AG09309 (cell line): ENCODE measurements at places on chromosomes 11 and 22.
A peak's percentile ranks its signal among the peaks of the same experiment; 100 is the strongest.

- DNase-seq = no peak
These were observed 52.3 kb downstream of the SHISAL1 start for GRCh38 chr22:44260216-44261035.

GRCh38 chr11:2473361-2474058 is 28.7 kb downstream of the KCNQ1 start:
- DNase-seq = no peak

DNA sequence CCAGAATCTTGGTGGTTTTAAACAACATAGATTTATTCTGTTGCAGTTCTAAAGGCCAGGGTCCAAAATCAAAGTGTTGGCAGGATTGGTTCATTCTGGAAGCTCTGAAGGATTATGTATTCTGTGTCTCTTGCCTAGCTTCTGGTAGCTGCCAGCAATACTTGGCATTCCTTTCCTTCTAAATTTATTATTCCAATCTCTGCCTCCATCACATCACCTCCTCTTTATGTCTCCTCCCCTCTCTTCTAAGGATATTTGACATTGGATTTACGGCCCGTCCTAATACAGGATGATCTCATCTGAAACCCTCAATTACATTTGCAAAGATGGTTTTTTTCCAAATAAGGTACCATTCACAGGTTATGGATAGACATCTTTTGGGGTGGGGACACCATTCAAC is 186.5 kb downstream of the SBF2 start:
- DNase-seq = no peak

- DNase-seq = peak; percentile 59
These were observed 6.9 kb downstream of the DPAGT1 start for GRCh38 chr11:119094816-119095065.

DNA sequence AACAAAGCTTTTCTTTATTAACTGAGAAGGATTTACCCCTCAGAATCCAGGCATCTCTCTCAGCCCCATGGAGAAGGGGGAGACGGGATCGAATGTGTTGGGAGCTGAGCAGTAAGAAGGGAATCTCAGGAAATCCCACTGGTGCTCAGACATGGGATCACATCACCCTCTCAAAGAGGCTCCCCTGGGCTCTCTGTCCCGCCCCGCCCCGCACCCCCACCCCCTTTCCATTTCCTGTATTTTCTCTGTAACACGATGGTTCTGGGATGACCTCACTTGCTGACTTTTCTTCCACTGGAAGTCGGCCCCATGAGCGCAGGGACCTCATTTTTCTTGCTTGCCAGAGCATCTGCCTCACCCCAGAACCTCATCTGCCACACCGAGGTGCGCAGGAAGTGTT is 100.0 kb downstream of the RPS6KA4 start:
- DNase-seq = no peak

DNA sequence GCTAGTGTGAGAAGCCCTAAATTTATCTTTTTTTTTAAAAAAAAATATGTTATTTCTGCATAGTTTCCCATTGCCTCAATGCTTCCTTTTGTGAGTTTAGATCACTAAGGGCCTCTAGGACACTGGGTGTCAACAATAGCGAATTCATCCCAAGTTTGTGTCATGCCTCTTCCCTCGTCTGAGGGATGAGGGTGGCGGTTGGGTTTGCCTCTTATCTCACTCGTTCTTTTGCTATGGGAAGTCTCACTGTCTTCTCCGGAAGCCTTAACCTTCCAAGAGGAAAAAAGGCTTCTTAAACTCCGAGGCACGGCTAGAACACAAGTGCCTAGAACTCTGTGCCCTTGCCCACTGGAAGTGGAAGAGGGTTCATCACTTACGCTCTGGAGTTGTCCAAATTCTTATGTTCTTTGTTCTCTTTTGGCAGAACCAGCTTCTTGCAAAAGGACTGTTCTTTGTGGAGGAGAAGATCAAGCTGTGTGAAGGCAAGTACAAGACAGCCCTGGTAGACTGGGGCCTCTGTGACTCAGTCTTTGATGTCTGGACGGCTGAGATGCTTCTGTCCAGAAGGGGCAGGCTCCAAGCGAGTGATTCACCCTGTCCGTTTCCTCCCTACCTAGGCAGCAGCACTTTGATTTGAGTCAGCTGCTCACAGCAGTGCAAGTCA is 78.5 kb downstream of the TRAF6 start:
- DNase-seq = peak; percentile 88

DNA sequence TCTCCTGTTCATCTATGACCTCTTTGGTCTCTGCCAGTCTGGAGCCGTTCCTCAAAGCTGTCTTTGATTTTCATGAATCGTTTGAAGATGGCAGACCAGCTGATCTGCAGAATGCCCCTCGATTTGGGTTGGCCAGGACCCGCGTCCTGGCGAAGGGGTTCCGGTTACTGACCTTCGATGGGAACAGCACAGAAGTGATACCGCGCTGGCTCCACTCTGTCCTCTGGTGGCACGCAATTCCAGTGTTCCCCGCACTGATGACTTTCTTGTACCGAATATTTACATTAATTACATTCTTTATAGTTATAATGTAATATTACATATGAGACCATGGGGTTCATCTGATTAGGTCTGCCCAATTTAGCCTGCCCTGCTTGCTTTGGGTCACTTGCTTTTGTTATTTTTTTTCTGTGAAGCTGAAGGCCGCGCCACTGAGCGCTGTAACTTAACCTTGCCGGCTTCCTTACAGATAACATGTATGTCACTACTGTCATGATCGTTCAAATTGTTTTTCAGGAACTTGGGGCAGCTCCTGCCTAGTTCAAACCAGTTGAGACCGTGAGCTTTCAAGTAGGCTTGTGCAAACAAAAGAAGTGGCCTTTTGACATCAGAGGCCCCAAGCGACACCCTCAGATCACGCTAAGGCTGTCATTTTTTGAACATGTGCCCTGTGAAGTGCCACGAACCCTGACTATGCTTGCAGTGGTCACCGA is 4.1 kb upstream of the USP18 start:
- DNase-seq = no peak

DNA sequence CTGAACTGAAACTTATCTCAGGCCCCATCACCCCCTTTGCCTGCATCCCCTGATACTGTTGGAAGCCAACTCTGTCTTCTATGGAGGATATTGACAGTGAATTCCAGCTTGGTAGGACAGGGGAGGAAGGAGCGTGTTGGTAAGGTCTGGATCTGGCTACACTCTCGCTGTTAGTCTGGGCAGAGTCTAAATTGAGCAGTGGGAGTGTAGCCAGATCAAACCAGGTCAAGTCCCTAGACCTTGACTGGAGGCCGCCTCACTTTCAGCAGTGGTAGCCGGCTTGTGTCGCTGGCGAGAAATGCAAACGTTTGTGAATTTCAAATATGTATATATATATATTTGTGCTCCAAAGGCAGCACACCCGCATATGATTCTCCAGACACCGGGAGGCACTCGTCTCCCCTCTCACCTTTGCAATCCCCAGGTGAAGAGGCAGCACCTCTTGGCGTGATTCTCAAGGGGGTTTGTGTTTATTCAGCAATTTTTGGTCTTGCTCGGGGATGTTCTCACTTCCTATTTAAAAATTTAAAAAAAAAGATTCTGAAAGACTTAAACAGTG is 26.7 kb downstream of the DHCR7 start:
- no peak for DNase-seq

DNA sequence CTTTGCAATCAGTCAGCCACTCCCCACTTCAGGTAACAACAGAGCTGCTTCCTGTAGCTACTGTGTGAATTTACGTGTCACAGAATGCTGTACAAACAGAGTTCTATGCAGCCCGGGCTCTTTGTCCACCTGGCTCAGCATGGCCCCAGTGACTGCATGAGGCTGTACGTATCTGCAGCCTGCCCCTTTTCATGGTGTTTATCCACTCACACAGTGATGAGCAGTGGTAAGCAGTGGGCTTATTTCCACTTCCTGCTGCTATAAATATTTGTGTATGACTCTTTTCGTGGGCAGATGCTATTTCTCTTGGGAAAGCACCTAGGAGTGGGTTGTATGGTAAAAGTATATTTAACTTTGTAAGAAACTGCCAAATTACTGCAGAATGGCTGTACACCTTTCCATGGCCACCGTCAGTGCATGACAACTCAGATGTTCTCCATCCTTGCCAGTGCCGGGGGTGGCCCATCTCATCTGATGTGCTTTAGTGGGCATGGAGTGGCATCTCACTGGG is 43.3 kb downstream of the MYEOV start:
- no peak for DNase-seq

- no peak for DNase-seq
These were observed 104.3 kb upstream of the LDLRAD3 start for GRCh38 chr11:35839368-35840161.

DNA sequence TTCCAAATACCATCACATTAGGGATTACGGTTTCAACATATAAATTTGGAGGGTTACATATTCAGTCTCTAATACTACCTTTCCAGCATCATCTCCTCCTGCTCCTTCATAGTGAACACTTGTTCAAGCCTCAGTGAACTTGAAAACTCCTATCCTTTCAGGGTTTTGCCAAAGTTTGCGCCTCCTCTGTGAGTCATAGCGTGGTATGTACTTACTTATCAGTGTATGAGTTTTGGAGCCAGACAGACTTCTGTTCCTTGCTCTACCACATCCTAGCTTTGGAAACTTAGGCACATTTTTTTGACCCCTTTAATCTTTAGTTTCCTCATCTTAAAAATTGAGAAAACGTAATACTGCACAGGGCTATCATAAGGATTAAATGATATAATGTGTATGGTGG is 160.1 kb upstream of the ZC3H12C start:
- no peak for DNase-seq

GRCh38 chr22:32531228-32531627 is 56.6 kb downstream of the FBXO7 start:
- DNase-seq = no peak

GRCh38 chr11:66958232-66958955 is at the start of gene PC:
Gene PC (minus strand): TSS chr11:66958383. CDS start chr11:66872159, 86,224 bp downstream.
- DNase-seq = peak; percentile 99

DNA sequence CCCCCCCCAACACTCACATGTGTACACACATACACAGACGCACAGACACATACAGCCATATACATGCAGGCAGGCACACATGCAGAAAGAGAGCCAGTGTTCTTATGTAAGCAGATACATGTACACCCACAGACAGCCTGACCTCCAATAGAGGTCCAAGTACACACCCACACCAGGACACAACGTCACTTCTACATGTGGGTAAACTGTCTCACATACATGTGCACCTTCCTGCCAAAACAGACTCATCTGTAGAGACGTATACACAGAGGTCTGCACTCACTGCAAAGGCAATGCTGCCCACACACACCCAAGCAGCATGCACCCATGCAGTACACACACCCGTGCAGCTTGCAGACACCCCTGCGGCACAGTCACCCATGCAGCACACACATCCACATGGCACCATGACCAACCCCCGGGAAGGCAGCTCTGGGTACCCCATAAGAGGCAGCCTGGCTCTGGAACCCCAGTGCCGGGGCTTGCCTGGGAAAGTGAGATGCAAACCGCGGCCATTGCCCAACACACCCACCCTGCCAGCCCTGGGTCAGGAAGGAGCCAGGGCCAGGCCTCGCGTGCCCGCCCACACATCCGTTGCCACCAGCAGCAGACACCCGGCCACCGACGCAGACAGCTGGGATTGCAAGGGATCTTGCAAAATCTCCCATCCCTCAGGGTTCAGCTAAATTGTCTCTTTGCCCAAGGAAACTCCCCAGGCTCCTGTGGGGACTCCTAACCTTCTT is 10.1 kb downstream of the CASTOR1 start:
- no peak for DNase-seq

- no peak for DNase-seq
These were observed 59.2 kb upstream of the USP47 start for GRCh38 chr11:11782532-11783110.

DNA sequence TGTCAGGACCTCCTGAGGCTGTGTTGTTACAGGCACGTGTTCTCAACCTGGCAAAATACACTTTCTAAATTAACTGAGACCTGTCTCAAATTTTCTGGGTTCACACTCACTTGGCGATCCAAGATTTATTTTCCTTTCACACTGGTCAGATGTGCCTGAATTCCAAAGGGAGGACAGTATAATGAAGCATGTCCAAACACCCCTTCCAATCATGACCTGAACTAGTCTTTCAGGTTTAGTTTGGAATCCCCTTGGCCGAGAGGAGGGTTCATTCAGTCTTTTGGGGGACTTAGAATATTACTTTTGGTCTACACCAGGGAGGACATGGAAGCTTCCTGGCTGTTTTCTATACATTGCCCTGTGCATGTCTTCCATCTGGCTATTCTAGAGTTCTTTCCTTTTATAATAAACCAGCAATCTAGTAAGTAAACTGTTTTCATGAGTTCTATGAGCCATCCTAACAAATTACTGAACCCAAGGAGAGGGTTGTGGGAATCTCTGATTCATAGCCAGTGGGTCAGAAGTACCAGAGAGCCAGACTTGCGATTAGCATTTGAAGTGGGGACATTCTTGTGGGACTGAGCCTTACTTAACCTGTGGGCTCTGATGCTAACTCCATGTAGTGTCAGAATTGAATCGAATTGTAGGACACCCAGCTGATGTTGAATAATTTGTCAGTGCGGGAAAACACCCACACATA is 14.8 kb upstream of the TMEM216 start:
- DNase-seq = no peak

DNA sequence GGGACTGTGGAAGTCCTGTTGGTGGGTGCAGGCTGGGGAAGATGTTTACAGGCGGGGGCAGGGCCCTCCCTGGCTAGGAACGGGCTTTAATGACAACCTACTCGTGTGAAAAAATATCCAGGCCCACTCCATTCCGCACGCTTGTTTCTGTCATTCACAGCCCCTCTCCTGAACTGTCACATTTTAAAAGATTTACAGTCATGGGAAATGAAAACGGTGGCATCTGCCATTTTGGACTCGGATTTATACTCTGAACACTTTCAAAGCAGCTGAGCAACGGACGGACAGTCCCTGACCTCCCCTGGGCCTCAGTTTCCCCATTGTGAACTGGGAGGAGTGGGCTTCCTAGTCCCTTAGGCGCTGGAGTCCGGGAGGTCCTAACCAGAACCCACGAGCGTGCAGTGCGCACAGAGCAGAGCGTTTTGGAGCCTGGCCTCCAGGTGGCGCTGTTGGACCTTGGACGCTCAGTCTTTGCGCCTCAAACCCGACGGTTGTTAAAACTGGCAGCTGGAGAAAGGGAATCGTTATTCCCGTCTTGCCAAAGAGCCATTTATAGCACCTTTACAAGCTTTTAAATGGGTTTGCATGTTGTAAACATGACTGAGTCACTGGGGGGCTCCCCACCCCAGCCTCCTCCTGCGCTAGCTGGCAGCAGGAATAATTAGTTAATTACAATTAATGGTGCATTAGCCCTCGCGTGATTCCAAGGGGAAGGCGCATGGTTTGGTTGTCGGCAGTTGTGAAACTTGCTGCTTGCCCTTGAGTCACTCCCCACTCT is 75.3 kb downstream of the FBLN1 start:
- DNase-seq = peak; percentile 41

- no peak for DNase-seq
These were observed 11.3 kb upstream of the AMPD3 start for GRCh38 chr11:10443721-10444235.

DNA sequence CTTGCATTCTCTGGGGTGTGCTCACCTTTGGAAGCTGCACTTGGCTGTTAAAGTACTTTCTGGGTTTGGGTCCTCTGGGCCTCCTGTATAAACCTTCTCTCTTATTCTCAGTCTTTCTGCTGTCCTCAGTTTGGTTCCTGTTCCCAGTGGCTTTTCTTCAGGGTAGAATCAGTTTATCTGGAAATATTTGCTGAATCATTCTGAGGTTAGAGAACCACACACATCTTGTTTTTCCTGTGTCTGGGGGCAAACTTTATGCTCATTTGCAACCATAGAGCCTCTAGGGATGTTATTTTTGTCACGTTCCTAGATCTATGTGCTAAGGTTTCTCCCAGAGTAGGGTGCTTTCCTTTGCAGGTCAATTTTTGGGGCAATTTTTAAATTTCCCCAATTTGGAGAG is 224.3 kb upstream of the C11orf87 start:
- DNase-seq = peak; percentile 27
